Activated T-cell treated with anti-CD3 and anti-CD28 coated beads, Interleukin-2, amount 50 U/mL, for 4 hours (primary cell): ENCODE measurements at places on chromosomes 6 and 20.

GRCh38 chr6:123747515-123747914, 56.1 kb upstream of the NKAIN2 start:
- DNase-seq, result no peak

GRCh38 chr6:35489995-35490791, 6.7 kb downstream of the TEAD3 start:
- no peak for DNase-seq

GRCh38 chr6:19836799-19837510, at the start of gene ID4:
Gene ID4 (plus strand): TSS chr6:19837370. CDS start chr6:19837755, 385 bp downstream.
- no peak for DNase-seq

DNA sequence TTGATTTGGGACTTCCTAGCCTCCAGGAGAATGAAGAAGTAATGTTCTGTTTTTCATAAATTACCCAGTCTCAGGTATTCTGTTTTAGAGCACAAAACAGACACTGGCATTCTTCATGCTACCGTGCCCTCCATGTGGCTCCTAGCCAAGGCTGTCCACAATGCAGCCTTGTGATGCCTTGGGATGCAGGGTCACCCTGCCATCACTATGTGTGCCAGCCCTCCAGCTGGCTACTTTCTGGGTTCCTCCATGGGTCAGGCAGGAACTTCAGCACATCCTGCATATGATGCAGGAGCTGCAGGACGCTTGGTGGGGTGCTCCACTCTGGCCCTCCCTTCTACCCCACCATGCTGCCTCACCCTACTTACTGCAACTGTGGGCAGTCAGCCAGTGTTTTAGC, 38.0 kb upstream of the FAM50B start:
- no peak for DNase-seq

GRCh38 chr6:96923871-96924493, 546 bp upstream of the KLHL32 start:
- DNase-seq, result no peak

DNA sequence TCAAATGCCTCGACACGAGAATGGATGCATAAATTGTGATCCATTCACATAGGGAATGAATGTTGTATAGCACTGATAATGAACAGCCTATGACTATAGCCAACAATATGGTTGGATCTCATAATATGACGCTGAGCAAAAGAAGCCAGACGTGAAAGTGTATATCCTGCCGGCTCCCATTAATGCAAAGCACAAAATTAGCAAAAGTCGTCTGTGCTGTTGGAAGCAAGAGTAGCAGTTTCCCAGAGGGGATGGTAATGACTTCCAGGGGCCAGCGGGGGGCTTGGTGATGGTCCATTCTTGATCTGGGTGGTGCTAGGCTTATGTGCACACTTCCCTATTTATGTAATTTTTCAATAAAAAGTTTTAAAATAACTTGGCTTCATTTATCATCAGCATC, 1.0 kb upstream of the TAGAP start:
- DNase-seq, result no peak

GRCh38 chr6:150503041-150503440, 96.6 kb upstream of the PLEKHG1 start:
- DNase-seq, result no peak

- no peak for DNase-seq
These were observed 165.3 kb downstream of the SOBP start for GRCh38 chr6:107655245-107655644.

DNA sequence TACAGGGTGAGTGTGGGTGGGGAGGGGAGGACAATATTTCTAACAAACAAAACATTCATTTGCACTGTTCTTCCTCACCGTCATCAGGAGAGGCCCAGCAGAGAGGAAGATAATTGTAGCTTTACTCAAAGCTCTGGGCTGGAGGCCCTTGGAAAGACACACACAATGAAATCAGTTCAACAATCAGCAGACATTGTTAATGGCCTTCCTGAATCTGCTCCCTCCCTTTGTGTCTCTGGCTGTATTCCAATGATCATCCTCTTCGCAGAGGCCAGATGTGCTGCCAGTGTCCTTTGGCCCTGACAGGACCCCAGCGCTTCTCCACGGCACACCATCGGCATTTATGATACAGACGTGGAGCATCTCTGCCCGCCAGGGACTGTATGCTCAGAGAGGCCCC, 44.6 kb upstream of the LRFN2 start:
- DNase-seq, result no peak

- no peak for DNase-seq
These were observed 556.5 kb downstream of the DHX35 start for GRCh38 chr20:39518654-39519053.

GRCh38 chr6:26131618-26132017, 44.4 kb downstream of the HFE start:
- DNase-seq, result no peak

DNA sequence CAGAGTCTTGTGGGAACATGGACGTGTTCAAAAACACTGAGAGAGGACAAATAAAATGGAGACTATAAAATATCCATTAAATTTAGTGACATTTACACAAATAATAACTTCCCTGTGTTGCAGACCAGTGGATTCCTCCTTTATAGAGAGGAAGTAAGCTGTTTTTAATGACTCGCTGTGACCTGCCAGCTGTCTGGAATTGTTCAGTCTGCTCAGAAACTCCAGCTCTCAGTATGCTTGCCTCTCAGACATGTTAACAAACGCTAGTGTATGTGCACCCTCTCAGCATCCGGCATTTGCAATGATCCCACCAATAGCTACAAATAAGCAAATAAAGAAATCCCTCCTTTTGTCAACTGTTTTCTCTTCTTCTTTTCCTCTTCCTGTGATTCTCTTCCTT, 158.0 kb upstream of the TCF21 start:
- no peak for DNase-seq

GRCh38 chr20:40390654-40391053, 298.4 kb downstream of the MAFB start:
- DNase-seq, result no peak

GRCh38 chr6:144104898-144105487, 9.6 kb upstream of the SF3B5 start:
- no peak for DNase-seq

DNA sequence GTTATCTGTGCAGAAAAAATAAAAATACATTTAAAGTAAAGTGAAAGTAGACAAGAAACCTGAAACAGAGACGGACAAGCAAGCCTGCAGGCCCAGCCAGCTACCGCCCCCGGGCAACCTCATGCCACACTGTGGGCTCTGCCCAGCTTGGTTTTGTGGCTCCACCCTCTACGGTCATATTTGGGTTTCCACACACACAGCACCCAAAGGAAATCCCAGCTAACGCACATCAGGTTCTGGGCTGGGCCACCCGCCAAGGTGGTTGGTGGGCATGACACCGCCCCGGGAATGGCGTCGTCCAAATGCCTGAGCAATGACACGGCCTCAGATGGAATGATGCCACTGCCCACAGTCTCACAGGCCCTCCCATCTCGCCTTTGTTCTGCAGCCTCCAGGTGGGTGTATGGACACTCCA, 22.9 kb downstream of the FAM110A start:
- DNase-seq, result peak; percentile 27

DNA sequence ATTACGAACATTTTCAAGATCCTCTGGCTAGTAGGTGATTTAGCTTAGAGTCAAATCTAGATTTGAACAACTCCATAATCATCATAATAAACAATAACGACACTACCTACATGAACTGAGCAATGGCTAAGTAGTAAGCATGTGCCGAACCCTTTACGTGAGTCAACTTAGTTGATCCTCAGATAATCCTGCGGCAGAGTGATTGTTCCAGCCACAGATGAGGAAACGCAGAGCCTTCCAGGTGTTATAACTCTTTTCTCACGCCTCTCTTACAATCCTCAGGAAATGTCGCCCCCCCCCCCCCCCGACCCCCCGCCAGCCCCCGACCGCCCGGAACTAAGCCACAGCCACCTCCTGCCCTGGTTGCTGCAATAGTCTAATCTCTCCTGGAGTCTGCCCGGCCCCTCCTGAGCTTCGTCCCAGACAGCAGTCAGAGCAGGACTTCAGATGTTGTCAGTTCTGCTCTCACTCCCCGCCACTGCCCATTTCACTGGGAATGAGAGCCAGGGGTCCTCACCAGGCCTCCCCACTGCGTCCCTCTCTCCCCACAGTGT, 141.5 kb upstream of the AGPAT4 start:
- no peak for DNase-seq

- no peak for DNase-seq
These were observed 97.6 kb downstream of the SLC22A23 start for GRCh38 chr6:3359101-3359752.

DNA sequence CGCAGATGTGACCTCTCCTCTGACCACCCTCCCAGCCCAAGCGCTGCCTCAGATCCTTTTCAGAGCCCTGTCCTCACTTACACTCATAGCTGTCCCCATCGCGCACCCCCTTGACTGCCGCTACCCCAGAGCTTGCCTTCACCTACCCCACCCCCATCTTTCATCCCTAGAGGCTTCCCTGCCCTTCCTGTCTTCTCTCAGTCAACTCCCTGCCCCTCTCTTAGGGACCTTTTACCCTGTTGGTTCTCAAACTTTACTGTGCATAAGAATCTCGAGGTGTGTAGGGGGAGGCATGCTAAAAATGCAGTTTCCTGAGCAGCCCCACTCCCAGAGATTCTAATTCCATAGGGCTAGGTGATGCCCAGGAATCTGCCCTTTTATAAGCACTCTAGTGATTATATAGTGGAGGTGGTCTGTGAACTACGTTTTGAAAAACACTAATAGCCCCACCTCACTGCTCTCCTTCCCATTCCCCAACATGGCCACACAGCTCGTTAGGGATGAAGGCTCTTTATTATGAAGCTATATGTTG, 725 bp downstream of the TM9SF4 start:
- DNase-seq, result no peak

DNA sequence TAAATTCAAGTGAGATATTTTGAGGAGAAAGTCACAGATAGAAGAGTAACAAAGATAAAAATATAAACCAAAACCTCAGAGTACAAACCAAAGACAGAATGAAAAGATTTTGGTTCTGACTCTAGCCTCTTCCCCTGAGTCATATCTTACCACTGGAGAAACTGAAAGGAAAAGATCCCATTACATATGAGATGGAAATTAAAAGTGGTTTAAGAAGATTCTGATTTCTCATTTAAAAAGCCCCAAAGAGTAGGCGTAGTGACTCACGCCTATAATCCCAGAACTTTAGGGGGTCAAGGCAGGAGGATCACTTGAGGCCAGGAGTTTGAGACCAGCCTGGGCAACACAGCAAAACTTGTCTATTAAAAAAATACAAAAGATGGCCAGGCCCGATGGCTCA, 30.6 kb downstream of the SPINT4 start:
- DNase-seq, result no peak

GRCh38 chr6:33377171-33377570, 14.5 kb upstream of the KIFC1 start:
- no peak for DNase-seq

- peak; percentile 37 for DNase-seq
These were observed 178.8 kb upstream of the SNX9 start for GRCh38 chr6:157644043-157644810.

GRCh38 chr6:19929312-19929711, 92.1 kb downstream of the ID4 start:
- no peak for DNase-seq

GRCh38 chr6:95690328-95690727, 113.0 kb downstream of the MANEA start:
- no peak for DNase-seq

- no peak for DNase-seq
These were observed 130.0 kb downstream of the ERMARD start for GRCh38 chr6:169881398-169881797.

DNA sequence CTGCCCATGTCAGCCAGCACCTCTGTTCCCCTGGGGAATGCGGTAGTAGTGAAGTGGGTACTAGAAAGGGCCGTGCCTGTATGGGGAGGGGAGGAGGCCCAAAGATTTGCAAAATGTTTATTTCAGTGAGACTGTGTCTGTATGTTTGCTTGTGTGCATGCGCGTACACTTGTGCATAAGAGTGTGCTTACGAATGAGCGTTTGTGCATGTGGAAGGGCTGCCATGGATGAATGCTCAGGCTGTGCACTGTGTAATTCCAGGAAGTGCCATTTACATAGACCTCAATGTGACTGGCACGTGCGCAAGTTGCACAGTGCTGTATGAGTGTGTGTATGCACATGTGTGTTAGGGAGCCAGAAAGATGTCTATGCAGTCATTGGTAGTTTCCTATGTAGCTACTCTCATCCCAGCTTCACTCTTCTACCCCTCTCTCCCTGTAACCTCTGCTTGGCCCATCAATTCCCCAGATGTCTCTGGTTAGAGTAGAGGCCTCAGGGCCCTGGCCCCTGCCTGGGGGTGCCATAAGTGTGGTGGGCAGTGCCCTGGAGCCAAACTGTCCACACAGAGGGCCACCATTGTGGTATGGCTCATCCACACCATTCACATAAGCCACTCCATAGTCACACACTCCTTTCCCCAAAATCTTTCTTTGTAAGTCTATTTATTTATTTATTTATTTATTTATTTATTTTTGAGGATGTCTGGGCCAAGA, 26.8 kb upstream of the SLC22A7 start:
- DNase-seq, result no peak

GRCh38 chr6:48068278-48069251, 42.4 kb downstream of the PTCHD4 start:
- DNase-seq, result no peak

GRCh38 chr6:71399279-71399678, 110.7 kb downstream of the OGFRL1 start:
- no peak for DNase-seq

- DNase-seq, result no peak
These were observed 5.3 kb downstream of the RAB32 start for GRCh38 chr6:146548898-146549374.

DNA sequence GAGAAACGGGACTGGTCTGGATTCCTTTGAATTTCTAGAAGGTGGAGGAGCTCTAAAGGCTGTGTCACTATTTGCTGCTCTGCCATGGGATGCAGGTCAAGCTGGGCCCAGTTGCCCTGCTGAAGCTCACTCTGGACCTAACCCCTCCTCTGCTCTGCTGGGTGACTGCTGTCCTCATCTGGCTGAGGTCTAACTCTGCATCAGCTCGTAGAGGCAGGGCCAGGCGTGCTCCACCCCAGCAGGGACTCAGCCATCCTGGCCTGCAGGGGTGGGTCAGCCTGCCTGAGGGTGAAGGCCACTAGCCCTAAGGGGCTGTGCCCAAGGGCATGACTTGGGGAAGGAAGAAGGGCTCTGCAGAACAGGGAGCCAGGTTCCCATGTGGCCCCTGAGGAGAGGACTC, 852 bp downstream of the CST4 start:
- DNase-seq, result no peak

DNA sequence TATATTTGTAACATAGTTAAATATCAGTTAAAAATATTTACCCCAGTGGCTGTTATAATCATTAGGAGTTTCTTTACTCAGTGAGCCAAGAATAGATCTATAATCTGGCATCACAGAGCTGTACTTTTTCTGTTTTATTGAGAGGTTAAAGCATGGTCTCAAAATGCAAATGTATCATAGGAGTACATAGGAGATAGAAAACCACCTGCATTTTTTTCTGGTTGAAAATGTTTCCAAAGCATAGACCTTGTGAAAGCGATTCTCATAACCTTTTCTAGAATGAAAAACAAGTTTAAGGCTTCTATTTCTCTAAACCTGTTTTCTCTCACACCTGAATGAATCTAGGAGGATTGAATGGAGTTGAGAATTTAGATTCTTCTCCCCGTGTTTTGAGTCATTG, 14.4 kb downstream of the KCNQ5 start:
- DNase-seq, result no peak

- no peak for DNase-seq
These were observed 233.7 kb downstream of the THBS2 start for GRCh38 chr6:169019727-169020491.
